ENCODE measurements at places on chromosomes 11 and 22.

GRCh38 chr11:130849215-130849568 is 67.1 kb downstream of the SNX19 start:
- peak; percentile 68 for ATAC-seq

GRCh38 chr11:15801126-15801525 is 555.2 kb downstream of the SOX6 start:
- no peak for ATAC-seq

GRCh38 chr22:45284705-45285262 is at the start of gene UPK3A:
Gene UPK3A, plus strand, starts transcription at chr22:45284949. Its CDS starts 65 bp downstream, at chr22:45285014.
- peak; percentile 90 for ATAC-seq

GRCh38 chr22:39534591-39535356 is 2.2 kb upstream of the RPS19BP1 start:
- ATAC-seq = peak; percentile 64

GRCh38 chr11:40306938-40307548 is 1152.4 kb downstream of the LRRC4C start:
- peak; percentile 94 for ATAC-seq

GRCh38 chr22:36318442-36318841 is 65.5 kb downstream of the APOL1 start:
- ATAC-seq = no peak

- peak; percentile 12 for ATAC-seq
These were observed 1.9 kb upstream of the LTBP3 start for GRCh38 chr11:65559951-65560537.

DNA sequence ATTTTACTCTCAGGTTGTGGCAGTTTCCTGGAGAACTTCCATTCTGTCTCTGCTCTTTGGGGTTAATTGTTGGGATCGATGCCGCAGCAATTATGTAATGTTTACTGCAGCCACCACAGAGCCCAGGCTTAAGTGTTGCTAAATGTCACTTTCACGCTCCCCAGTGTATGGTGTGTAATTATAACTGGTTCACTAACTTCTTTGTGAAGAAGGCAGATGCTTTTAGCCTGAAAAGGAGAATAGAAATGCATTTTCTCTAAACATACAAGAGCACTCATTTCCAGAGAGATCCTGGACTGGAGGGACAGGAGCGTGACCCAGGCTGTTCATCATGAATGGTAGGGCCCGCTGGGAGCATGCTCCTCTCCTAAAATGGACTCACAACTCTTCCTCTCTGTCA is 132.2 kb upstream of the PLET1 start:
- ATAC-seq = no peak

GRCh38 chr11:122895563-122895962 is 13.0 kb downstream of the JHY start:
- ATAC-seq = no peak

DNA sequence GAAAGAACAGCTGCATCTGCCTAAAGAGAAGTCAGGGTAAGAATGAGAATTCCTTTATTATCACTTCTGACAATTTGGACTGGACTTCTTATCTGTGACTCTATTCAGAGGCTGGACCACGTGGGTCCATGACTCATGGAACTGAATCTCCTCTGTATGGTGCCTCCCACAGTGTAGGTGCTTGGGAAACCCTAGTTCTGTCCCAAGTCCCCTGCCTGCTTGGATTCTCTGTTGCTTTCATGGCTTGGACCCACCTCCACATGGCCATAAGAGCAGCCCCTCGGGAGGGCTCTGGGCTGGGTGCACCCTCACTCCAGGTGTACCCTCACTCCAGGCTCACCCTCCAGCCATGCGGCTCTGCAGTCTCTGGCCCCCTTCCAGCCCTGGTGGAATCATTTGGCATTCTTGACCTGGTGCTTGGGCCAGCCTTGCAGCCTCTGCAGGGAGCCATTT is 153.4 kb downstream of the CACNA1I start:
- ATAC-seq = no peak
